Occipital lobe (tissue), 3 donors: ENCODE measurements at places on chromosomes 5 and 9. TPM values are rescaled to one million over a fixed set of nuclear protein-coding genes. Genes with fewer than 3 reads are reported as not detected.

GRCh38 chr9:87393706-87394230, 103.9 kb upstream of the DAPK1 start:
- no peak for DNase-seq

DNA sequence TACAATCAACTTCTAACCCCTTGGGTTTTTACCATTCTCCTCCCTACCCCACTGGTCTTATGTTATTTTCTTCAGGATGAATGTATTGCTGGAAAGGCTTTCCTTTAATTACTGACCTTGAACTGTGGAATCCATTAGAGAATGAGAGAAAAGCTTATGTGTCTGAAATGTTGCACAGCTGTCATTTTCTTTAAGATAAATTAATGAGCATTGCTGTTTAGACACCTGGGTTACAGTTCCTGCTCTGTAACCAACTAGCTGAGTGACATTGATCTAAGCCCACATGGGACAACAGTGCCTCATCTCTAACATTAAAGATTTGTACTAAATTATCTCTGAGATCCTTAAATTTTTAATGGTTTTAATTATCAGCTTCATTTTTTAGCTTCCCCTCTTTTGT, 507.0 kb downstream of the TAF11L14 start:
- no peak for DNase-seq

DNA sequence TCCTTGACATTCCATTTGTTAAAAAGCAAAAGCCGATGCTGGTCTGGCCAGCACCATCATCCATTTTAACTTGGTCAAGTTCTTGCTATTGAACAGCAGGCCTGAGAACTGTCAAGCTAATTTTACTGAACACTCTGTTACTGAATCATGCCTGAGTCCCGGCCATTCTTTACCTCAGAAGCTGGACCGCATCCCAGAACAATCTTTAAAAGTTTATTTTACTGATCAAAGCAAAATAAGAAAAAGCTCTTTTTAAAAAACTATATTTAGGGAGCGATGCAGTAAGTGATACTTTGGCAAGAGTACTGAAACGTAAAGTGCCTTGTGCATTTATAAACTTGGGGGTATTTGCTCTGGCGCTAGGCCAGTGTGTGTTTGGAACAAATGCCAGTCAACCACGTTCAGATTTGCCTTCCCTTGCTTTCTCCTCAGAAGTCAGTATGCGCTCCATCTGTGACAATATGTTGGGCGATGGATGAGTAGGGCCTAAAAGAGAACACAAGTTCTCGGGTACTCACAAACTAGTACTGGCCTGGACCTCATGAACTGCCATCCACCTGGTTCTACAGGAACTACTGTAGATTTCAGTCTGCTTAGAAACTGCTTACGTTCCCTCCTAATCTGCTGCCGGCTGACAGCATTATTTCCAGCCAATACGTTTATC, 161.9 kb downstream of the MAPKAP1 start:
- no peak for DNase-seq

GRCh38 chr5:119255571-119256356, 100.1 kb upstream of the TNFAIP8 start:
- DNase-seq = no peak

DNA sequence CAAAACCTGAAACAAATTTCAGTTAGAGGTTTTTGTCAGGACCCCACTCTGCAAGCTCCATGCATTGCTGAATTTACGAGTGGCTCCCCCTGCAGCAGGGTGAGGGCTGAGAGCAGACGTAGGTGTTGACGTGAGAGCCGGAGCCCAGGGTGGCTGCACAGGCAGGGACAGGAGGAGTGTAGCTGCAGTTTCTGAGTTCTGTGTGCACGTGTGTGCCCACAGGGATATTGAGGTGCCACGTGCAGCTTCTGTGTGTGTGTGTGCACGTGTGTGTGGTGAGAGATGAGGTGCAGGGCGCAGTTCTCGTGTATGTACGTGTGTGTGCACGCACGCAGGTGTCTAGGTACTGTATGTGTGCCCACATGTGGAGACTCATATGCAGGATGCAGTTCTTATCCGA, 14.6 kb downstream of the PLEKHG4B start:
- DNase-seq = no peak

DNA sequence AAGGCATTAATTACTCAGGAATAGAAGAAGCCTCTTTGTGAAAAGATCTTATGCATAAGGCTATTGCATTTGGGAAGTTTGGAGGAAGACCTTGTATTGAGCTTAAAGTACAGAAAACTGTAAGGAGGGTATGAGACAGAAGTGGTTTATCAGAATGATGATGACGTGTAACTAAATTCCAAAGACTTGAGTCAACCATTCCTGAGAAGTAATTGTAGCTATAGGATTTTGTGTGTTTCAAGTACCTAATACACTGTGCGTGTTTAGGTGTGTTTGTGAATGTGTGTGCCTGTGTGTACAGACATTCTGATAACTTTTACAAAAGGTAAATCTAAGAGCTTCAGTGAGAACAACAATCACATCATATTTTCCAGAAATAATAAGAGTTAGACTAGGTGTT, 46.5 kb upstream of the IRX2 start:
- no peak for DNase-seq

DNA sequence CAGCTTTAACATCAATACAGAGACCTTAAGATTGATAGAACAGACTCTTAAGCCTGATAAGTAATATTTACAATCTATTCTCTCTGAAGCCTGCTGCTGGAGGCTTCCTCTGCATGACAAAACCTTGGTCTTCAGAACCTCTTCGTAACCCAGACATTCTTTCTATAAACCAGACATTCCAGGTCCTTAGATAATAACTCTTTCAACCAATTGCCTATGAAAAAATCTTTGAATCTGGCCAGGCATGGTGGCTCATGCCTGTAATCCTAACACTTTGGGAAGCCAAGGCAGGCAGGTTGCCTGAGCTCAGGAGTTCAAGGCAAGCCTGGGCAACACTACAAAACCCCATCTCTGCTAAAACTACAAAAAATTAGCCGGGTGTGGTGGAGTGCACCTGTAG, 327.8 kb downstream of the ENC1 start:
- DNase-seq = no peak

DNA sequence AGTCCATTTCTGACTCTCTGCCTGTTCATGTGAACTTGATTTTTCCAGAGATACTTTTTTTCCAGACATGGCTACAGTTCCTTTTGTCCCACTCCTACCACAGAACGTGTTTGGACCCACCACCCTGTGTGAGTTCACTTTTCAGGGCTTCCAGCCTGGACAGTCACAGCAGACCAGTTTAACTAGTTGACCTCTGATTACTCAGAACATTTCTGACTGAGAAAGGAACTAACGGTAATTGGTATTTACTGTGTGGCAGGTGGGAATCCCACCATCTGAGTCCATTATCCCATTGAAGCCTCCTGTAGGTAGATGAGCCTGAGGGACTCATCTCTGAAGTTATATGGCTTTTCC, 210.1 kb downstream of the GOLPH3 start:
- no peak for DNase-seq

Gene GABRA6
- total RNA-seq = 0.31 TPM

Gene IL9
- total RNA-seq = not detected

- no peak for DNase-seq
These were observed 319.8 kb downstream of the ASTN2 start for GRCh38 chr9:117095081-117095480.

GRCh38 chr9:33498387-33498786, 24.7 kb upstream of the NOL6 start:
- DNase-seq = no peak

Gene PPIP5K2
- 135 TPM for total RNA-seq

DNA sequence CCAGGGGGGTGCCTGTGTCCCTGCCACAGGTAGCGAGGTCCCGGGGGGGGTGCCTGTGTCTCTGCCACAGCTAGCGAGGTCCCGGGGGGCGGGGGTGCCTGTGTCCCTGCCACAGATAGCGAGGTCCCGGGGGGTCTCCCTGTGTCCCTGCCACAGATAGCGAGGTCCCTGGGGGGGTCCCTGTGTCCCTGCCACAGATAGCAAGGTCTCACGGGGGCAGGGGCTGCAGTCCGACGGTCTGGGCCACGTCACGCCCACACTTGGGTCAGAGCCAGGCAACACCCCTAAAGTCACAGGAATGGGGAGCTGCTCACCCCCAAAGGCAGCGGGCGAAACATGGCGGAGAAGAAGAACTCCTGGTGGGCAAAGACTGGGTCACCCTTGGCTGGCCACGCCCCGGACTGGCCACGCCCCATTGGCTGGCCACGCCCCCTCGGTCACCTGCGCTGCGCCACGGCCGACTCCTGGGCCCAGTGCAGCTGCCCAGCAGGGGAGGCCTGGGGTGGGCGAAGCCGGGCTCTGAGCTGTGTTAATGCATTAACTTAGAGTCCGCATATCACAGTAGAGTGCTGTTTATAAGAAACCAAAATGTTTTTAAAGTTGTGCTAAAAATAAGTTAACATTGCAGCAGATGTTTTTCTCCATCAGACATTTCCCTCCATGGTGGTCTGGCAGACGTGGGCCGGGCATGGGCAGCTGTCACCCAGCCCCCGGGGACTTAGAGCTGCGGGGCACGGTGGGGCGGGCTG, 7.0 kb downstream of the NOXA1 start:
- no peak for DNase-seq

Gene PFDN1
- 36.8 TPM for total RNA-seq

DNA sequence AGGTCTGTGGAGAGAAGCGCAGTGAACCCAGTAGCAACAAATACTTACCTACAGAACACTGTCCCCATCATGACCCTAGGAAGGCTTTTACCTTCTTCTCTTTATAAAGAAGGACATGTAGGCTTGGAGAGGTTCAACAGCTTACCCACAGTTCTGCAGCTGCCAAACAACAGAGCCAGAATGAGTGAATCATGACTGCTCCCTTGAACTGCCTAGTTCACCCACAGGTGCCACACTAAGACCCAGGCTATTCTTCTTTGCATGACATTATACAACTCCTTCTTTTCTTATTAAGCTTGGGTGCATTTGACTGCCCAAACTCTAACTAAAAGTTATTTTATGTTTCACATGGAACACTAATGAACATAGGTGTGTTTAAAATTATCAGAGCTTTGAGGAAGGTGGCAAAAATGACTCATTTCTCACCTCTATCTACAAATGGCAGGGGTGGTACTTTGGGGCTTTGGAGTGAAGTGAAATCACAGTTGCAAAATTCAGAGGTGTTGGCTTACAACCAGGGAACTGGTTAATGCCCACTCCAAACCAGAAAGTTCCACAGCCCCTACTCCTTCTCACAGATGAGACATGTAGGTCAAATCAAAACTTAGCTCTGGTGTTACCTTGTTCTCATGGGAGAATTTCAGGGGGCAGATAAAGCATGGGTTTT, 201.6 kb downstream of the SEMA6A start:
- DNase-seq = no peak

DNA sequence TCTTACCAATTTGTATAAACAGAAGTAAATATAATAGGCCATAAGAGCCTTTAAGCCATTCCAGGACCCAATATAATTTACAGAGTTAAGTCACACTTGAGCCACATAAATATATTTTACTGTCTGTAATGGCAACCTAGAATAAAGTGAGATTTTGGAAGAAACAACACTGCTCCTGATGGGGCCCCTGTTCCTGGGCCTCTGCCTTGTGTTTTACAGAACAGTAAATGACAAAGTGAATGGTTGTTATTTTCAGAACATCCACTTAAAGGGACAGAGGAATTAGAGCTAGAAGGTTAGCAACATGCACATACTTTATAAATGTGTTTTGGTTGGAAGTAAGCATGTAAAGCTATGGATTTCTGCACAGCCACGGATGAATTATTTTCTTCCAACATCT, 3.6 kb downstream of the PTGER4 start:
- DNase-seq = no peak

- no peak for DNase-seq
These were observed 46.7 kb upstream of the TBC1D2 start for GRCh38 chr9:98302150-98302549.

DNA sequence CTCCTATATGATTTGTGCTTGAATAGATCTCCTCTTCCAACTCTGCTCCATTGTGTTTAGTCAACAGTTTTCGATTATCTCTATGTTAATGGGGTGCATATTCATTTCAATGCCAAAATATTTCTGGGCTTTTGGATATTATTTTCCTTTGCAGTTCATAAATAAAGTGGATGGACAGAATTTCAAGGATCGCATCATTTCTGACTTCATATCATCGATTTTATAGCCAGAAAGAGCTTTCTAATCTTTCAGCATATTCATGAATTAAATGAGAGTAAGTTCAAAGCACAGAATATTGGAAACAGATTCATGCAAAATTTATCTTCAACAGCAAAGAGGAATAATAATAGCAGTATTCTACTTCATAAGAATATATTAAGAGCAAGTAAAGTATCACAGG, 60.0 kb upstream of the MINAR2 start:
- no peak for DNase-seq

GRCh38 chr9:35258660-35259474, 97.1 kb downstream of the UNC13B start:
- peak; percentile 26 for DNase-seq

GRCh38 chr5:135833961-135834638, 363 bp upstream of the SLC25A48 start:
- DNase-seq = no peak

GRCh38 chr9:135184181-135185053, 96.9 kb downstream of the OLFM1 start:
- DNase-seq = no peak

Gene PCDHB13
- total RNA-seq = 9.2 TPM

DNA sequence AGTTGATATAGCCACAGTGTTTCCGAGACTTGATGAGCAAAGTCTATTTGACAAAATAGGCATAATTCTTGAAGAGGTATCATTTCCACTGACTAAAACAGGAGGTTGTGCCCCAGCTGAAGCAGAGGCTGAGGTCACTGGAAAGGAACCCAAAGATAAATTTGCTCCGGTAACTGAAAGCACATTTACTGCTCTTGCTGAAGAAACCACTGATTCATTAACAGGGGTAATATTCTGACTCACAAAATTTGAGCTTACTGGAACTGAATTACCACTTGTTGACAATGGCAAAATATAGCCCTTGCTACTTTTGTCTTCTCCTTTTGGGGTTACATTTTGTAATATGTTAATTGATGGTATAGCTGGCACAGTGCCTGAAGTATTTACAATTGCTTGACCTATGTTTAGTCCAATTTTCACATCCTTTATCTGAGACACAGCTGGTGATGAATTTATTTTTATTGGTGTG, 30.2 kb downstream of the MLANA start:
- DNase-seq = no peak

- DNase-seq = no peak
These were observed 322.5 kb upstream of the SLC24A2 start for GRCh38 chr9:20111173-20111843.

- peak; percentile 31 for DNase-seq
These were observed 84.9 kb downstream of the RGS3 start for GRCh38 chr9:113548221-113549041.
